ENCODE measurements at places on chromosomes 16 and 17. TPM values are rescaled to one million over a fixed set of nuclear protein-coding genes. Genes with fewer than 3 reads are reported as not detected.

Gene TMEM100
- 8.2 TPM for total RNA-seq

DNA sequence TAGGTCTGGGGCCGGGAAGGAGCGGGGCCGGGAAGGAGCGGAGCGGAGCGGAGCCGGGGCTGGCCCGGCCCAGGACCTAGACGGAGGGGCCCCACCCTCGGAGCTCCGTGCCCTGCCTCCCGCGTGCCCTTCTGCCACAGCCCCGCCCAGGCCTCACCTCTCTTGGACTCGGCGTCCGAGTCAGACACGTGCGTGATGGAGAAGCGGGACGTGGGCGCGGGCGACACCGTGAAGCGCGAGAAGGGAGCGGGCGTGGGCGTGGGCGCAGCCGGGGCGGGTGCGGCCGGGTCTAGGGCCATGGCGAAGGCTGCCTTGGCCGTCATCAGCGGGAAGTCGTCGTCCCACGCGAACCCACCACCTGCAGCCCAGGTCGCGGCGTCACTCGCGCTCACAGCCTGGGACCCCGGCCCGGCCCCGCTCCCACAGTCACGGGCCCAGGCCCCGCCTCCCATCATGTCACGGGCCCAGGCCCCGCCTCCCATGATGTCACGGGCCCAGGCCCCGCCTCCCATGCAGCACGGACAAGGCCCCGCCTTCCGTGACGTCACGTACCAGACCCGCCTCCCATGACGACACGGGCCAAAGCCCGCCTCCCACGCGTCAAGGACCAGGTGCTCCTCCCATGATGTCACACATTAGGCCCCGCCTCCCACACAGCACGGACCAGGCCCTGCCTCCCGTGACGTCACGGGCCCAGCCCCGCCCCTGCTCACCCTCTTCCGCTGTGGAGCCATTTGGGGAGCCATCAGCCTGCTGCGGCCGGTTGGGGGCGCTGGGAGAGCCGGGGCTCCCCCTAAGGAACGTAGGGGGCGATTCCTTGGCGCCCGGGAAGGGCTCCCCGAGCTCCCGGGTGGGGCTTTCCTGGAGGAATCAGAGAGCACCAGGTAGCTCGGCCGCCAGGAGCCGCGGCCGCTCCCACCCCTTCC is 45.8 kb upstream of the PVALEF start:
- H3K4me3 ChIP-seq, result peak overlapping the region; percentile 46
- DNase-seq, result peak; percentile 86
- H3K27ac ChIP-seq, result no peak overlapping the region

DNA sequence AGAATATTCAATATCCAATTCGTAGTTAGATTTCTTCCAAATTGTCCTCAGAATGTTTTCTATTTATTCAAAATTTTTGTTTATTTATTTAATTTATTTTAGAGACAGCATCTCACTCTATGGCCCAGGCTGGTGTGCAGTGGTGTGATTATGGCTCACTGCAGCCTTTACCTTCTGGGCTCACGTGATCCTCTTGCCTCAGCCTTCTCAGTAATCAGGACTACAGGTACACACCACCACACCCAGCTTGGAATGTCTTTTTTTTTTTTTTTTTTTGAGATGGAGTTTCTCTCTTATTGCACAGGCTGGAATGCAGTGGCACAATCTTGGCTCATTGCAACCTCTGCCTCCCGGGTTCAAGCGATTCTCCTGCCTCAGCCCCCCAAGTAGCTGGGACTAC is 3.5 kb upstream of the DRG2 start:
- no peak for DNase-seq
- no peak overlapping the region for H3K4me3 ChIP-seq
- H3K4me1 ChIP-seq, result peaks cover 8% of the 10 kb centered on the region

- peak overlapping the region; percentile 25 for H3K4me3 ChIP-seq
- no peaks in the 10 kb centered on the region for H3K27me3 ChIP-seq
- H3K4me1 ChIP-seq, result peaks cover 35% of the 10 kb centered on the region
- DNase-seq, result no peak
- H3K36me3 ChIP-seq, result no peaks in the 10 kb centered on the region
- H3K27ac ChIP-seq, result peak overlapping the region; percentile 95
Measured at GRCh38 chr16:4535627-4536108, 2.9 kb downstream of the CDIP1 start.

Gene GRAPL
- 0.90 TPM for total RNA-seq

DNA sequence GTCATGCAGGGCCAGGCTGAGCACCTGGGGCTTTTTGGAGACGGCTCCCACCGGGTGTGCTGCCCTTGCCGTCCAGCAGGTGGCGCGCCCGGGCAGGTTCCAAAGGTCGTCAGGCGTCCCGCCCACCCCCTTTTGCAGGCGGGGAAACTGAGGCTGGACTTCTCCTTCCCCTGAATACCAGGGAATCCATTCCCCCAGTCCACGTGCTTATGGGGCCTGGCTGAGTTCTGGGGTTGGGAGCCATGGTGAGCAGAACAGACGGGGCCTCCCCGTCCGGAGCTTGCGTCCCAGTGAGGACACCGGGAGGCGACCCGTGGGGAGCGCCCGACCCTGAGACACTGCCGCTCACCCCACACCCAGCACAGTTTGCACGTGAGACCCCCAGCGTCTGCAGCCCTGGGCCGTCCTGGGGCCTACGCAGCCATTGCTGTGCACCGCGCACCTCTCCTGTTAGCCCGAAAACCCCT is 51.8 kb upstream of the JPH3 start:
- H3K27ac ChIP-seq, result no peak overlapping the region
- no peaks in the 10 kb centered on the region for H3K4me1 ChIP-seq
- H3K36me3 ChIP-seq, result no peaks in the 10 kb centered on the region
- DNase-seq, result peak; percentile 70

DNA sequence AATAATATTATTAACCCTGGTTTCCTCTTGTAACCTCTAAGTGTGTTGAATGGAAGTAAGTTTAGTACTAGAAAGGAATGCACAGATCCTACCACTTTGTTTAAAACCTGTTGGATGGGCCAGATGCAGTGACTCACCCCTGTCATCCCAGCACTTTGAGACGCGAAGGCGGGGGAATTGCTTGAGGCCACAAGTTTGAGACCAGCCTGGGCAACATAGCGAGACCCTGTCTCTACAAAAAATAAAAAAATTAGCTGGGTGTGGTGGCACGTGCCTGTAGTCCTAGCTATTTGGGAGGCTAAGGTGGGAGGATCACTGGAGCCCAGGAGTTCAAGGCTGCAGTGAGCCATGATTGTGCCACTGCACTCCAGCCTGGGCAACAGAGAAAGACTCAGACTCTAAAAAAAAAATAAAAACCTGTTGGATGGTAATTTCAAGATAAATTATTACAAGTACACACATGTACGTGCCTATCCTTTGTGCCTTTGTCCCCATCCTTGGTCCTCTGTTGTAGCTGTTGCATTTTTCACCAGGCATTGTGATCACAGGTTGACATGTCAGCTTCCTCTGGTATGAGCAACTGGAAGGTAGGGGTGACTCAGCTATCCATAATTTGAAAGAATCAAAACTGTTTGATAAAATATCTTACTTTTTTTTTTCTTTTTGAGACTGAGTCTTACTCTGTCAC is 30.7 kb upstream of the METTL9 start:
- peaks cover 8% of the 10 kb centered on the region for H3K4me1 ChIP-seq
- H3K27me3 ChIP-seq, result no peaks in the 10 kb centered on the region
- no peak overlapping the region for H3K4me3 ChIP-seq
- H3K36me3 ChIP-seq, result no peaks in the 10 kb centered on the region

DNA sequence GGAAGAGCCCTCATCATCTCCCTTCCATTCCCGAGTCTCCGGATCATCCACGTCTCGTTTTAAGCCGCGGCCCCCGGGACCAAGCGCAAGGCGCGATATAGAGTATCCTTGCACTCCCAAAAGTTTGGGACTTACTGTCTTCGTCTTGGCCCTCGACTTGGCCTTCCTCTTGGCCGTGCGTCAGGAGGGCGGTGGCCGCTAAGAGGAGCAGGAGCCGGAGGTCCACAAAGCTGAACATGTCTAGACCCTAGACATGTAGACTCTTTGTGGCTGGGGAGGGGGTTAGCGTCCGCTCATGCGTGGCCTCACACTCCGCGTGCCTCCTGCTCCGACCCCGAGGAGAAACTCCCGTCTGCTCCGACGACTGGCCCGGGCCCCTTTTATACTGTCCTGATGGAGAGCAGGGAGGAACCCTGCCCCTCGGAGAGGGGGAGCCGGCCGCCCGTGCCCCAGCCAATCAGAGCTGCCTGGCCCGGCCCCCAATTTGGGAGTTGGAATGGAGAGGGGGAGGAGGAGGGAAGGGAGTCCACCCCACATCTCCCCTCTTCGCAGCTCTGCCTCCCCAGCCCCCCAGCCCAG is at the start of gene COL1A1:
COL1A1 (minus strand) TSS at position 356 of the 579 bp plus-strand sequence; CDS start at position 238, 118 bp downstream.
- peak within 1 kb of the TSS; percentile 67 for H3K27ac ChIP-seq
- H3K4me3 ChIP-seq, result peak within 1 kb of the TSS; percentile 58
- peaks cover 7% of the 10 kb centered on the region for H3K4me1 ChIP-seq
- no peaks in the 10 kb centered on the region for H3K27me3 ChIP-seq
- peak; percentile 83 for DNase-seq

- no peaks in the 10 kb centered on the region for H3K27me3 ChIP-seq
- H3K36me3 ChIP-seq, result no peaks in the 10 kb centered on the region
- no peak overlapping the region for H3K27ac ChIP-seq
Measured at GRCh38 chr17:9700754-9701476, 55.6 kb downstream of the USP43 start.

DNA sequence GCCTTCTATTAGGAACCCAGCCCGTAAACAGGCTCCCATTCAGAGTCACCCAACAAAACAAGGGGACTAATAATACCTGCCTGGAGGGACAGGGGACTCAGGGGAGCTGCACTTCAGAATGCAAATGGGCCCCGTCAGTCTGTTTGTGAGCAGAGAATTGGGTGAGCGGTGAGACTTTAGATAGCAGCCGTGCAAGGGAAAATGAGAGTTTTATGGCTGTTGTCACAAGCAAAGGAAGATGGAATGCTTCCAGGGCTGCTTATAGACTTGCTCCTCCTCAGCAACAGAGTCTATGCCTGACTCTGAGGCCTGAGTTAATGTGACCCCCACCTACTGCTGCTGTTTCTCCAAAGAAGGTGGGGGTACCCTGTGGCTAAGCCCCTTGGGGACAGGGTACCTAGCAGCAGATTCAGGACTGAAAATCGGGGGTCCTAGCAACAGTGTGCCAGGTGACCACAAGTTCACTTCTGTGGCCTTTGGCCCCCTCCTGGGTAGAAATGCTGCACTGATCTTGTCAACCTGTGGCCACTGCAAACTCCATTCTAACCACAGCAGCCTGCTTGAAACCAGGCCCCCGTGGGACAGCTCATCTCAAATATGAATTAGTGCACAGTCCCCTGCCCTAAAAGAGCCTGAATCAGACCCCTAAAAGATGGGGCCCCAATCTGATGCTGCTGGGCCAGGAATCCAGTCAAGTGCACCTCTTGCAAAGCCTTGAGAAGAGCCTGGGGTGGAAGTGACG is 126.4 kb downstream of the C16orf78 start:
- H3K4me1 ChIP-seq, result no peaks in the 10 kb centered on the region
- H3K36me3 ChIP-seq, result no peaks in the 10 kb centered on the region
- no peak overlapping the region for H3K27ac ChIP-seq
- no peak for DNase-seq
- no peaks in the 10 kb centered on the region for H3K27me3 ChIP-seq

DNA sequence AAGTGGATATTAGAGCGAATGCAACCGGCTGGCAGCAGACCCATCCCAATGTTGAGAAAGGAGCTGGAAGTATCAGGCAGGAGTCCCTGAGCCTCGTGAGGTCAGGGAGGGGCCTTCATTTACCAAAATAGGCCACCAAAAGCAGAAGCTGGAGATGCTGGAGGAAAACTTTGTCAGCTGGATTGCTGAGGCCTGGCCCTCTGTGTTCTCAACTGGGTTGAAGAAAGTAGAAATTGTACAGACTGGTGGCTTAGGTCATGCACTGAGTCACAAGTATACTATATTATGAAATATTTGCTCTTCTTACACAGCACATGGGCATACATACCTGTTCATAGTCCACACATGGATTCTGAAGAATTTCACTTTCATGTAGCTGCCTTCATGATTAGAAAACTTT is 23.2 kb upstream of the TEKT3 start:
- no peak overlapping the region for H3K4me3 ChIP-seq
- H3K4me1 ChIP-seq, result no peaks in the 10 kb centered on the region
- DNase-seq, result peak; percentile 33
- H3K27me3 ChIP-seq, result no peaks in the 10 kb centered on the region
- no peaks in the 10 kb centered on the region for H3K36me3 ChIP-seq

Gene KCNJ12
- total RNA-seq, result 27.5 TPM

Gene STAT5B
- 78.8 TPM for total RNA-seq

Gene SRRM2
- 321 TPM for total RNA-seq

Gene KAT7
- total RNA-seq, result 27.6 TPM

Gene CD300C
- total RNA-seq, result 0.39 TPM

Gene ZNF646
- total RNA-seq, result 22.6 TPM

Data from psoas muscle (tissue), 8 donors.